Activated naive CD4-positive, alpha-beta T cell treated with anti-CD3 and anti-CD28 coated beads, Interleukin-2, amount 50 U/mL, for 72 hours (primary cell): ENCODE measurements at places on chromosomes 13 and 19. TPM values are rescaled to one million over a fixed set of nuclear protein-coding genes. Genes with fewer than 3 reads are reported as not detected.

Gene ZNF577
- total RNA-seq = 7.9 TPM

- DNase-seq = no peak
Observed at GRCh38 chr19:47443331-47443730, 24.0 kb upstream of the MEIS3 start.

Gene ZNF555
- 1.3 TPM for total RNA-seq

- DNase-seq = no peak
Observed at GRCh38 chr13:101267656-101268055, 148.7 kb downstream of the NALCN start.

DNA sequence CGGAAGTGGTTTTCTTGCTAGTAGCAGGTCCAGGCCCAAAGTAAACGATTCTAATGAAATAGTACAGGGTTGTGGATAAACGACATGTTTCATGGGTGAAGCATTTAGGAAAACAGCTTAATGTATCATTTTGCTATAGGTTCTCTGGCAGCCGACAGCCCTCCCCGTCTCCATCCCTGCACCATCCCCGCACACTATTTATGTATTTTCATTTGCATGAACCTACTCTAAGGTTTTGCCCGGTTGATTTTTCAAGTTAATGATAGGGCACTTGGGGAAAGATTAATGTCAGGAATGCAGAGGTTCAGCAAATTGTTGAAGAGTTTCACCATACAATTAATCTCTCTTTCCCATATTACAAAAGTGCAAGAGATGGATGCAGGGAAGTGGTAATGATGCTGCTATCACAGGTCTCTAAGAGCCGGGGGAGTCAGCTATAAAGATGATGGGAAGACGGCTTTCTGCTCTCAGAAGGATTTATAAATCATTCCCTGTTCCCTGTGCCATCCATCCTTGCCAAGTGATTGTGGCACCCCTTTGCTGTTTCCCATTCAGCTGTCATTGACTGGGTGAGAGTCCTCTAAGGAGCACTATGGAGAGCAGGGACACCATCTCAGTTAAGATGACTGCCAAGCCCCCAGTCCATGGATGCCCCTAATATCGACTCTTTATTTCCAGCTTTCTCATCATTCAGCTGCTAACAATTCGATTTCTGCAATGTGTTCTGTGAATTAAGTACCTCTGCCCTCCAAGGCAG is 186.3 kb downstream of the IRS2 start:
- DNase-seq = no peak

DNA sequence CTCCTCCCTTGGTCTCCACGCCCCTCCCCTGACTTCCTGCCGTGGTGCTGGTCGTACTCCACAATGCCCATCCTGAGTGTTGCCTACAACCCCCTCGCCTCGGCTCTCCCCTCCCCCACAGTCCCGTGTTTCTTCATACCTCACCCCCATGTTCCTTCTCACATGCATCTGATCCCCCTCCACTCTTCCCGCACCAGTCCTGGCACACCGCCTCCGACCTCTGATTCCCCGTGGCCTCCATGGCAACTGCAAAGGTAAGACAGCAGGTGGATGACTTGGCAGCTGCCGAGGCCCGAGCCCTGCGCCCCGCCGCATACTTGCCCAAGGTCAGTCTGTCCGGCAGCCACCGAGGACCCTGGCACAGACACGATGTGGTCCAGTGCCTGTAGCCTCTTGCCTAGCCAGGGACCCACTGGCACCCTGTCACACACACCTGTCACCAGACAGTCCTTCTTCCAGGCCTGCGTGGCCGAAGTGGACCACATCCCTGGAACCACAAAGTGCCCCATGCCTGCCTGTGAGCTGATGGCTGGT is 16.1 kb upstream of the SDHAF1 start:
- DNase-seq = no peak

Gene ZNF317
- total RNA-seq = 50.4 TPM

Gene NLRP9
- not detected for total RNA-seq

Gene STOML3
- total RNA-seq = not detected

Gene DKKL1
- total RNA-seq = not detected
